ENCODE measurements at places on chromosomes 4 and X.

- DNase-seq: peak; percentile 97
Observed at GRCh38 chr4:3531879-3532750, at the start of gene LRPAP1. LRPAP1 (minus strand) TSS chr4:3532422; CDS start chr4:3532412, 10 bp downstream.

GRCh38 chr4:99949034-99949998 is 759 bp downstream of the H2AZ1 start:
- peak; percentile 90 for DNase-seq

DNA sequence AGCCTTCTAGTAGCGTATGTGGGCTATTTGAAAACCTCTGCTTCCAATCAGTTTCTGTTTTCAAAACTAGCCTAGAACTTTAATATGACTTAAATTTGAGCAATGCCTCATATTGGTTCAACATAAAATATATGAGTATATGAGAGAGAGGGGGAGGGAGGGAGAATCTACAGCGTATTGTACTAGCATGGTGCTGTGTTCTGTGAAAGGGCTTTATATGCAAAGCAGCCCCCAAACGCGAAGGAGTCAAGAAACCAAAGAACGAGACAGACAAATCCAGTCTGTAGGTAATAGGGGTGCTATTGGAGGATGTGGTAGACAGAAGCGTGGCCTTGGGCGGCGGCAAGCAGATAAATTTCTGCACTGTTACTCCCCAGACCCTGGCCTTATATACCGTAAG is 784 bp upstream of the ANXA5 start:
- DNase-seq: no peak

DNA sequence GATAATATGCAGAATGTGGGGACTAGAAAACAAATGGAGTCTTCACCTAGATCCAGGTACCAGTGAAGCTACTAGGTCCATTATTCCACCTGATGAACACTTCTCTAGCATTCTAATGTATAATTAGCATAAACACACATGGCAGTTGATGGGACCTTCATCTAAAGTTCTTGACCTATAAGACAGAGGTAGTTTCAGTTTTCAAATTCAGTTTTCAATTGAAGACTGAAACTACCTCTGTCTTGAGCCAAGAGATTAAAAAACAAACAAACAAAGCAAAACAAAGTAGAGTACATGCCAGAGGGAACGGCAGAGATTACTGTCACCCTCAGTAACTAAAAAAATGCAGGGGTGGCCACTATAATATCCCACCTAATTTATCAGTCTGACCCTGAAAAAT is 199.9 kb upstream of the NEIL3 start:
- DNase-seq: no peak

DNA sequence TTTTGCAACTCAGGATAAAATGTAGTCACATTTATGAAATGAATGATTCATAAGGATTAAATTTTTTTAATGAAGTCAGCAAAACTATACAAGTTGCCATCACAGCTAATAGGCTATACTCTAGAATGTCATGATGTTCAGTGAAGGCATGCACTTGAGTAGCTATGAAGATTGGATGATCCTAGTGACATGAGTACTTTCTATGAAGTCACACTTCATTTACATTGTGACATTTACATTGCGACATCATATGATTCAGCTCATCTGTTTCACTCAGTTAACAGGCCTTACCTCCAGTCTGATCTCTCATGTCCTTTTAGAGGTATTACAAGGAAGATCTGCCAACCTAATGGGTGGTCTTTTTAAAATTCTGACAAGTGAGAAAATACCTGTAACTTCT is 82.7 kb upstream of the FGF13 start:
- no peak for DNase-seq

DNA sequence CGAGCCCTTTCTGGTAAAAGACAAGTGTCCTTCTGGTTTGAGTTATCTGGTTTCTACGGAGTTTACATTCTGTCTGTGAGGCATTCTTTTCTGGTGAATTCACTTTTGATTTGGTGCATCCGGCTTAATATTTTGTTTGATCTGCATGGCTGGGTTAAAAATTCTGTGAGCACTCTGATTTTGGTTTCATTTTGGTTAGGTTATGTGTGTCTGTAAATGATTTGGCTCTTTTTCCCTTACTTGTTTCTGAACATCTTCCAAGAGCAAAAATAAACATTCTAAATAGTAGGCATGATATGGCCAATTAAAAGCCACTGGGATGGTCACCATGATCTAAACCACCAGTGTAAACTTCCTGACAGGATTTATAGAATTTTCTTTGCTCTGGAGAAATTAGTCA is 85.7 kb upstream of the PTPN13 start:
- DNase-seq: no peak

DNA sequence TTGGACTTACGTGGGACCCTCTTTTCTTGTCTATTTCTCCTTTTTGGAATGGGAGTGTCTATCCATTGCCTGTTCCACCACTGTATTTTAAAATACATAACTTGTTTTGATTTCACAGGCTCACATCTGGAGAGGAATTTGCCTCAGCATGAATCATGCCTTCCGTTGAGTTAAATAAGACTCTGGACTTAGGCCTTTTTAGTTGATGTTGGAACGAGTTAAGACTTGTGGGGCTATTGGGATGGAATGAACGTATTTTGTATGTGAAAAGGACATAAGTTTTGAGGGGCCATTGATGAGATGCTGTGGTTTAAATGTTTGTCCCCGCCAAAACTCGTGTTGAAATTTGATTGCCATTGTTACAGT is 66.2 kb downstream of the BEX3 start:
- DNase-seq: no peak

- DNase-seq: no peak
Observed at GRCh38 chr4:37815591-37815990, 10.9 kb upstream of the PGM2 start.
